CD4-positive, alpha-beta T cell treated with Interleukin-15 for 1 hour (primary cell): ENCODE measurements at places on chromosomes 5 and 9.

DNA sequence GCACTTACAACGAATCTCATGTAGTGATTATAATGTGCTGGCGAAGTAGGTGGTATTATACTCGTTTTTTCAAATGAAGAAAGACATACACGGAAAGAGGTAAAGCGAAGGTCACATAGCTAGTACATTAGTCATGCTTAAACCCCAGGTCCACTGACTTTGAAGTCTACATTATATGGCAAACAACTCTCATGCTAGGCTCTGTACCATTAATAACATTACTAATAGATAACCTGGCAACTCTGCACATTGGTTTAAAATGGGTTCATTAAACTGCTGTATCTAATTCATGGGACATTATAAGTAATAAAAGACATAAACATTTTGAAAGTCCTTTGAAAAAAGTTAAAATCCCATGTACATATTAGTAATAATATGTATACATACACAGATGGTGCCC lies 21.2 kb downstream of the FYB1 start:
- no peak for DNase-seq

- no peak for DNase-seq
Measured at GRCh38 chr5:1542781-1543180, 19.0 kb upstream of the LPCAT1 start.

- DNase-seq, result no peak
Measured at GRCh38 chr5:143646961-143647360, 165.0 kb upstream of the HMHB1 start.

DNA sequence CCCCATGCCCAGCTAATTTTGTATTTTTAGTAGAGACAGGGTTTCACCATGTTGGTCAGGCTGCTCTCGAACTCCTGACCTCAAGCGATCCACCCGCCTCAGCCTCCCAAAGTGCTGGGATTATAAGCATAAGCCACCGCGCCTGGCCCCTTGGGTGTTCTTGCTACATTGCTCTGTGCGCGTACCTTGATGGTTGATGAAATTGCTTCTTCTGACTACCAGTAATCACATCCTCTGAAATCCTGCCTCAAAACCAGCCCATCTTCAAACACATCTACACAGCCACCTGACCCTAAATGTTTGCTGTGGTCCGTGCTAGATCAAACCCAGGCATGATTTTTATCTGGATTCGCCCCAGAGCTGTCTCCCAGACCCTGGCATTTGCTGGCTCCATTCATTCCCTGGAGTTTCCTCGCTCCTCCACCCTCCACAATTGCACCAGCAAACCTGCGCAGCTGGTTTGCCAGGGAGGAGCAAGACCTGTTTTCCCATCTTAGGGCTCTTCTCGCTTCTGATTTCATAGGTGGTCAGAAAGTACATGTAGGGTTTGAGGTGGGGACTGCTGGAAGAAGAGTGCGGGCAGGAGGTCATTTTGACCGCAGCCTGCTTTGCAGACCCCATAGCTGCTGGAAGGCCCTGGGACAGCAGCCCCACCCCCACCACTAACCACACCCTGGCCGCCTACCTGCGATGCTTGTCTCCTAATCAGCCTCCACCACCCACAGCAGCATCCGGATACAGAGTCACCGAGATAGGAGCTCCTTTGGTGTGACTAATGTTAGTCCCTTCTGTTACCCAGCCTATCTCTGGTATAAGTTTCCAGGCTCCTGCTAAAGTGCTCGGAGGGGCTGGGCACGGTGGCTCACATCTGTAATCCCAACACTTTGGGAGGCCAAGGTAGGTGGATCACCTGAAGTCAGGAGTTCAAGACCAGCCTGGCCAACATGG lies 22.7 kb downstream of the SWI5 start:
- DNase-seq, result no peak

DNA sequence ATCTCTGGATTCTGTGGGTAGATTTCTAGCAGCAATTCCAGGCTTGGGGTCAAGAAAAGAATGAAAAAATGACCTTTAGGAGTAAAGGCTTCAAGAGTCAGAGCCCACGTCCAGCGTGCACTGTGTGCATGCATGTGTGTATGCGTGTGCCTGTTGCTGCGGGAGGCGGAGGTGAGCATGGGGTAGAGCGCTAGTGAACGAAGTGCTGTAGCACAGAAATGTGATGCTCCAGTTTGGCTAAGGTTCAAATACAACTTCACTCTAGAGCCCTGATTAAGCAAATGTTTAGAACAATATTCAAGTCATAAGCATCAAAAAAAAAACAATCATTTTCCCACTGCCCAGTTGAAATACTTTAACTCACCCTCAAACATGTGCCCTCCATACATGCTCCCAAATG lies 403.9 kb downstream of the ZNF608 start:
- DNase-seq, result no peak

- peak; percentile 69 for DNase-seq
Measured at GRCh38 chr5:132457371-132458225, 33.0 kb downstream of the IRF1 start.

DNA sequence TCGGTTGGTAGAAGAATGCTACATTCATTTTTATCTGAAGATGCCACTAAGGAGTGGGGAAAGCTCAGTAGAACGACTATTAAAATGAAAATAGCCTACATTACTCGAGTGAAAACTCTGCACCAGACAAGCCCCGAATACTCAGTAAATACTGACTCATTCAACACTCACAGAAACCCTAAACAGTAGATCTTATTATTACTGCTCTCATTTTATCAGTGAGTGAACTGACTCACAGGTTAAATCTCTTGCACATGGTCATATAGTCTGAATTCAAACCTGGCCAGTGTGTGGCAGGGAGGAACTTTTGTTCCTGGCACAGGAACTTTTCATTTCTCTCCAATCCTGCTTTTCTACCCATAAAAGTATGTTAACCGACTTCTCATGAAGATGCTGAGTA lies 9.6 kb upstream of the PAPPA start:
- DNase-seq, result no peak

- DNase-seq, result no peak
Measured at GRCh38 chr9:106482733-106483132, 380.2 kb upstream of the ZNF462 start.

- peak; percentile 72 for DNase-seq
Measured at GRCh38 chr5:172910828-172911627, 48.2 kb upstream of the RPL26L1 start.
